GM12891 (cell line): ENCODE measurements at places on chromosomes 16 and 17.

DNA sequence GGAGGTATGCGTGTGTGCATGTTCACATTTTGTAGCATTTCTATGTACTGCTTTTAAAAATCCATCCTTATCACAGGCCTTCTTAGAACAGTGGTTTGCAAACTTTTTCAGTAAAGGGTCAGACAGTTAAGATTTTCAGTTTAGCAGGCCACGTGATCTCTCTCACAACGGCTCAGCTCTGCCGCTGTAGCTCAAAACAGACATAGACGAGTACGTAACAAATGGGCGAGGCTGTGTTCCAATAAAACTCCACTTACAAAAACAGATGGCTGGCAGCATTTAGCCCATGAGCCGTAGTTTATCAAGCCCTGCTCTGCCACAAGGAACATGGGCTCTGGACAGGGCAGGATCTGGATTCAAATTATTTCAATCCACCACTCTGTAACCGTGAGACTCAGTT lies 141.8 kb downstream of the XYLT1 start:
- DNase-seq = no peak

DNA sequence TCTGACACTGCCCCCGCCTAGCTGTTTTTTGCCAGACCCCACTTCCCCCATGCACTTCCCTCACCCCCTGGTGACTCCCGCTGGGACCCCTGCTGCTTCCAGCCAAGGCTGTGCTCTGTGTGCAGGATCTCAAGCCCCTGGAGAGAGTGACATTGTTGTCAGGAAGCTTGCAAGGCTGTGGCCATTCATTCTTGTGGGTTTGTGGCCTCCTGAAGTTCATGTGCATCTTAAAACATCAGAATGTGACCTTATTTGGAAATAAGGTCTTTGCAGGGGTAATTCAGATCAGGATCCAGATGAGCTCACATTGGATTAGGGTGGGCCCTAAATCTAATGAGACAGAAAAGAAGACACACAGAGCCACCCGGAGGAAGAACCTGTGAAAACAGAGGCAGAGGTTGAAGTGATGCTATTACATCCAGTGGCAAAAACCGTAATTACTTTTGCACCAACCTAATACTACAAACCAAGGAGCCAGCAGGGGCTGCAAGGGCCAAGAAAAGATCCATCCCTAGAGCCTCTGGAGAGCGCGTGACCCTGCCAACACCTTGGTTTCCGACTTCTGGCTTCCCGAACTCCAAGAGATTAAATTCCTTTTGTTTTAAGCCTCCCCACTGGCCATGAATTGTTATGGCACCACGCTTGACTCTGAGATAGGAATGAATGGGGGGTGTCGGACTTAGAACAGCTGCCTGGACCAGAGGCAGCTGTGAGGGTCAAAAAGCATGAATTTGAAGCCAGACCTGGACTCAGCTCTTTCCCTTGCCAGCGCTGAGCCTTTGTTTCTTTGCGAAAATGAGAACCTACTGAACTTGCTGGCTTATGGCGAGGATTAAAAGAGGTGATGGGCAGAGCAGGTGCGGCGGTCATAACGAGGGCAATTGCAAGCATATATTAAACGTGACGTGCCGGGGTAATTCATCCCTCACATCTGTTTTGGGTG lies 75.5 kb downstream of the BMERB1 start:
- no peak for DNase-seq

DNA sequence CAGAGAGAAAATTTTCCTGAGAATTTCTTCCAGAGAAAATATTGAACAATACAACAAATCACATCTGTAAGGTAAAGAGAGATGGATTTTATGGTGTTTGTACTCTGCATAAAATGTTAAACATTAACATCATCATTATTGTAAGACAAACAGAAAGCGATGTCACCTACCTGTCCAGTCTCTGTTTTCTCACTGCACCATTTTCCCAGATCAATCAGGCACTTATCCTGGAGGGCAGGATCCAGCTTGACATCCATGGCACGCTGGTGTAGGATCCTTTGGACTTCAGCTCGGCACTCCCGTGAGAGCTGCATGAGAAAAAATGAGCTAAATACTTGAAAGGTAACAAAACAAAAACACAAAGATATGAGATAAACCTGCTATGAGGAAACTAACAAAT lies 55.9 kb upstream of the CLEC18B start:
- no peak for DNase-seq

DNA sequence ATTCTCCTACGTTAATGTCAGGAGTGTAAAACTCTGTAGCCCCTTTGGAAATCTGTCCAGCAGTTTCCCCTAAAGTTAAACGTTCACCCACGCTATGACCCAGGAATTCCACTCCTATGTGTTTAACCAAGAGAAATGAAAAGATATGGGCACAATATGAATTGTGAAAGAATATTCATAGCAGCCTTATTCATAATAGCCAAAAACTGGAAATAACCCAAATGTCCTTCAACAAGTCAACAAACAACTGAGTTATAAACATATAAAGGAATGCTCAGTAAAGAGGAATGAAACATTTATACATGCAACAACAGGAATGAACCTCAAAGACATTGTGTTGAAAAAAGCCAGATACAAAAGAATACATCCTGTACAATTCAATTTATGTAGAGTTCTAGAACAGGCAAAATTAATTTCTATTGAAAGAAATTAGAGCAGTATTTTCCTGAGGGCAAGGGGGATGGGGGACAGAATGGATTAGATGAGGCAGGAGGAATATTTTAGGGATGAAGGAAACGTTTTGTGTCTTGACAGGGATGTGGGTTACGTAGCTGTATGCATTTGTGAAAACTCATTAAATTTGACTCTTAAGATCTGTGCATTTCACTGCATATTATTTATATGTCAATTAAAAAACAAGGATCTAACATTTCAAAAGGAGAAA lies 286.7 kb upstream of the CDH5 start:
- no peak for DNase-seq

DNA sequence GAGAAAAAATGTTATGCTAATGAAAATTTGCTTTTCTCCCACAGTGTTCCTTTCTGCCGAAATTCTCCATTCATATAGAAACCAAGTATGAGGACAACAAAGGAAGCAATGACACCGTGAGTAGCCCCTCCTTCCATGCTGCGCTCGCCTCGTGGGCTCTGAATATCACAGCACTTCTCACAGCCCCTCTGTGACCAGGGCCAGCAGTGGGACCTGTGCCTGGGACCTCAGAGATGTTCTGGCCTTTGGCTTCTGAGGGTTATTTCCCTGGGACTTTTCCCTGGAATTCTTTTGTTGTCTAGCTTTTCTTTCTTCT lies 139.6 kb upstream of the NOL11 start:
- DNase-seq = no peak

- DNase-seq = no peak
These were observed 9.9 kb downstream of the KRTAP9-1 start for GRCh38 chr17:41199421-41200078.

- no peak for DNase-seq
These were observed 5.7 kb upstream of the DOC2B start for GRCh38 chr17:187130-187529.

DNA sequence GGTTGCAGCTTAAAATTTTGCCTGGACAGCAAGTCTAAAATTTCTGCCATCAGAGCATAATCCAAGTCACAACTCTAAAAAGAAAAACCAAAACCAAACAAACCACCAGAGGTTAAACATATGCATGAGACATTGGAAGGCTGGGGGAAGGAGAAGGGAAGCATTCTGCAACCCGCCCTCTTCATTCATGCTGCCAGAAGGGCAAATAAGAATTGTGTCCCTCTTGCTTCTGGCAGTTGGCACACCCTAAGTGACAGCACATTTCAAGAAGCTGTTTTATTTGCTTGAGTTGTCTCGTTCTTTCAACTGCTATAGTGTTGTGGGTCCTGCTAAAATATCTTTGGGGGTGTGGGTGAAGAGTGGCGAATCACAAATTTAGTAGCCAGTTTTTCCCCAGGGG lies 99.6 kb downstream of the SKAP1 start:
- DNase-seq = no peak

- DNase-seq = no peak
These were observed 5.3 kb upstream of the WWOX start for GRCh38 chr16:78094166-78094565.

- no peak for DNase-seq
These were observed 3.4 kb downstream of the DNAH9 start for GRCh38 chr17:11601661-11602060.

GRCh38 chr17:58302171-58302918 lies 21.6 kb upstream of the MPO start:
- DNase-seq = no peak

DNA sequence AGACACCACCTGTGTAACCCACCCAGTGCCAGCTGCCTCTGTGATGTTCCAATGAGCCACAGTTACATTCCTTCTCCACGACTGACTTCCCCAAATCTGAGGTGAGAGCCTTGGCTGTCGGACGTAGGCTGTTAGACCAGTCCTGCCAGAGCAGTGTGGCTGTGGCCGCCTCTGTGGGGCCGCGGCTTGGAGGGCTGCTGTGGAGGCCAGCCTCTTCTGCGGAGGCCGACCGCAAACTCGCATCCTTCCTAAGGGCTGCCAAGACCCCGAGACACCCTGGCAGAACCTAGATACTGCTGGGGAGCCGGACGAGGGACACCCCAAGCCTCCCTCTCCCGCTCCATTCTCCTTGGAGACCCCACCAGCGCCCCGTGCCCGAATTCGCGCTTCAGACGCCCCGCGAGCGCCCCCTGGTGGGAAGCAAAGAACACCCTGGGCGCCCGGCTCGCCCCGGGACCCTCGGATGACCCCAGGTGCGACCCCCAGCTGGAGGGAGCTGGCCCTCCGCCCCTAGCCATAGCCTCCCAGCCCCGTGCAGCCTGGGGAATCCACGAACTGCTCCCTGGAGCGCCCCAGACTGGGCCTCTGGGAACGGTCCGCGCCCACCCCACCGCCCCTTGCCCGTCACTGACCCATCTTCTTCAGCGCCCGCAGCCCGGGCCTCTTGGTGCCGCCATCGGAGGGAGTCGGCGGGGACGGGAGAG lies 547 bp downstream of the PLCD3 start:
- no peak for DNase-seq

GRCh38 chr16:50991436-50991835 lies 159.6 kb downstream of the SALL1 start:
- no peak for DNase-seq

GRCh38 chr17:79435962-79436361 lies 174.9 kb downstream of the RBFOX3 start:
- no peak for DNase-seq

DNA sequence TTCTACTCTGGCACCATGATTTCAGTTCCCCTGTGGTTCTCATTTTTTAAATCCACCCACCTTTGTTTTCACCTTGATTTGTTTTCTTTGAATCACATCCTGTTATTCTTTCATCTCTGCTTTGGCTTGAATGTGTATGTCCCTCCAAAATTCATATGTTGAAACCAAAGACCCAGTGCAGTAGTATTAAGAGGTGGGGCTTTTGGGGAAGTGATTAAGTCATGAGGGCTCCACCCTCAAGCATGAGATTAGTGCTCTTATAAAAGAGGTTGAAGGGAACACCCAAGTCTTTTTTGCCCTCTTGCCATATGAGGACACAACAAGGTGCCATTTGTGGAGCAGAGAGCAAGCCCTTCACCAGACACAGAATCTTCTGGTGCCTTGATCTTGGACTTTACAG lies 382.3 kb downstream of the SLC39A11 start:
- no peak for DNase-seq

GRCh38 chr16:30692396-30693064 lies 6.4 kb upstream of the SRCAP start:
- no peak for DNase-seq

DNA sequence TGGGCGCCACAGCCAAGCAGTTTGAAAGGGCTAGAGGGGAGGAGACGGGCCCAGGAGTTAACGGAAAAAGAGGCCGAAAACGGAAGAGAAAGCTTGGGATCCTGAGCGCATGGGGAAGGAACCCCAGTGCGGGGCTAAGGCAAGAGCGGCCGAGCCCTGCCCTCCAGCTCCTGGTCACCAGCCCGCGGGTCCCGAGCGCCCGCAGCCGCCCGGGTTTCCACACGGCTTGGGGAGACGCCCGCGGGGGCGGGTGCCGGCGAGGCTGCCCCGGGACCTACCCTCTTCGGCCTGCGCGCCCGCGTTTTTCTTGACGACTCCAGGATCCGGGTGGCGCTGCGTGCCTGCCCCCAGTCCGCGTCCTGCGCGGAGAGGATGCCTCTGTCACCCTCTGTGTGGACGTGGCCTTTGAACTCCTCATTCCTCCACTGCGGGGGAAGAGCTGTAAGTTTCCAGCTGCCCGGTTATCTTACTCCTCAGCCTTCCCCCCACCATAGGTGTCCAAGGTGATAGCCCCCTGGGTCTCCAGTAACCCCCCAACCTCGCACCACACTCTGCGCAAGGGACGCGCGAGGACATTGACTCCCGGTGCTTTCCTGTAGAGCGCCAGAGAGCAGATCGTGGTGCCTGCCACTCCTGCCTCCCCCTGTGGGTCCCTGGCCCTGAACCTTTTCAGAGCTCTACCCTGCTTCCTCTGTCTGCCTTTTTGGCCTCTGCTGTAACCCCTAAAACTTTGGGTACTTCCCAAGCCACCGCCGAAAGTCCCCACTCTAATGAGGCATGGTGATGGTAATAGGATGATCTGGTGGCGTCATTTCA lies 1.7 kb upstream of the CDH11 start:
- DNase-seq = no peak

DNA sequence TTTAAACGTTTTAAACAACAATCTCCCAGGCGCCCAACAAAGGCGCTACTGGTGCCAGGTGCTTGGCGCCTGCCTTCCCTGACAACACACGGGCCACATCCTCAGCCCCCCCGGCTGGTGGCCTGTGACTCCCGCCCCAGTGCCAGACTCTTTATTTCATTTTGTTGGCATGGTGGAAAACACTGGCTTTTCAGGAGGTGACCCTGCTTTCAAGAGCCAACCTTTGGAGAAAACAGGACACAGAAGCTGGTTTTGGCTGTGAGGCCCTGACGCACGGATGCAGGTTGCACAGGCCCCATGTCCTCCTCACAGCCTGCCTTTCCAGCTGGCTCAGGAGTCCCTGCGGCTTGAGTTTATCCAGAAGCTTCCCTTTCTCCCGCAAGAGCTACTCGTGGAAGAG lies 100.0 kb downstream of the METRNL start:
- no peak for DNase-seq

DNA sequence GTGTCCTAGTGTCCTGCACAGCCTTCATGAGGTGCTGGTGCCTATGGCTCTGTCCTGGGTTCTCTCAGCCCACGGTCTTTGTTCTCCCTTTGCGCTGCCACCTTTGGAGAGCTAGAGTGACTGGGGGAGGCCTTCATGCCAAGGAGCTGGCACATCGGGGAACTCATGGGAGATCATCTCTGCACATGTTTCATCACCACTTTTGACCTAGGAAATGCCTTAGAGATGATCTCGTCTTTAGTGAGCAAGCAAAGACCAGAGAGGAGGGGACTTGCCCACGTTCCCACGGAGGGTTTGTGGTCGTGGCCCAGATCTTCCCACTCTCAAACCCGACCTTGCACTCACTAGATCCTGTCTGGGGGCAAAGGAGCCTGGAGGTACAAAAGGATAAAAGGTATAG lies 23.5 kb downstream of the TBX4 start:
- no peak for DNase-seq

DNA sequence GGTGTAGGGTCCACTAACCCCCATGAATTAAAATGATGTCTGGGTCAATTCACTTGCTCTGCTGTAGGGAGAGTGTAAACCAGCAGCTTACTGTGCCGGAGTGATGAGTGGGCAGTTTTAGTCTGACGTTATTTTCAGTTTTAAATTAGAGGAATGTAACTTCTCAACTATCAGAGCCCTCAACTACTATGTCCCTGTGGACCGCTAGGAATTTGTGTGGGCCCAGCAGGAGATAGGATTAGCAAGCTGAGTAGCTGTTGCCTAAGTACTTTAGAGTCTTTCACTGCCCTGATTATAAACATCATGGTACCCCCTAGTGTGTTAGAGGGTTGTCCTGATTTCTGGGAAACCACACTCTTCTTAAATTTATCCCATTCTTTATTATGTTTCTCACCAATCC lies 11.4 kb downstream of the MARVELD3 start:
- no peak for DNase-seq
